ENCODE measurements at places on chromosomes 2 and 18.

DNA sequence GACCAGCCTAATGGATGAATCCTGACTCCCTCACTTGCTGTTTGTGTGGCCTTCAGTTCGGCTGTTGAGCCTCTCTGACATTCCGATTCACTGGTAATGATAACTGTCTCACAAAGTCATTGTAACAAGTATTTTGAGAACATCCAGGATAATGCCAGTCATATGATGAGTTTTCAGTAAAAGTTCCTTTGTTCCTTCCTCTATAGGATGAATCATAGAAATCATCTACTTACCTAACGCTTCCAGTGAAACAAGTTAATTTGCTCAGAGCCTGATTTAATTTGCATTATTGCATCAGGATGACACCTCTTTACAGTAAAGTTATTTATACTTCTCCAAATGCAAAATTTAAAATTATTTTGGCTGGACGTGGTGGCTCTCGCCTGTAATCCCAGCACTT, 32.0 kb downstream of the RAB31 start:
- DNase-seq: no peak

- no peak for DNase-seq
These were observed 167.8 kb downstream of the PRPF40A start for GRCh38 chr2:152549423-152549822.

DNA sequence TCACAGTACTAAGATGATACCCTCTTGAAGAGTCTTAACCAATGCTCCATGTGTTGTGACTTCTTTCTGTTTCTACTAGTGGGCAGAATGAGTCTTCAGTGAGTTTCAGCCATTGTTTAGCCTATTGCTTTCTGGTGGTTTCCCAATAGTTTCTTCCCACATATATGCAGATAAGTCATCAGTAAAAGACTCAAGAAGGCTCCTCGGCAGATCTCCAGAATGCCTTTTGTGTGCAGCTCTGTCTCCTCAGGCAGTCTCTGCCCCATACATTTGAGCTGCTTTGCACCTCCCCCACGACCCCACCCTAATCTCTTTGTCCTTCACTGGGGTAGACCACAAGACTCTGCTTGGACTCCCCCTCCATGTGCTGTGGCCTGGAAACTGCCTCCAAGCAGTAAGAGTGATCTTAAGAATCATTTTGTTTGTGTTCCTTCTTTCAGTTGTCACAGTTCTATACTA, 71.6 kb upstream of the CHRNA1 start:
- DNase-seq: no peak

DNA sequence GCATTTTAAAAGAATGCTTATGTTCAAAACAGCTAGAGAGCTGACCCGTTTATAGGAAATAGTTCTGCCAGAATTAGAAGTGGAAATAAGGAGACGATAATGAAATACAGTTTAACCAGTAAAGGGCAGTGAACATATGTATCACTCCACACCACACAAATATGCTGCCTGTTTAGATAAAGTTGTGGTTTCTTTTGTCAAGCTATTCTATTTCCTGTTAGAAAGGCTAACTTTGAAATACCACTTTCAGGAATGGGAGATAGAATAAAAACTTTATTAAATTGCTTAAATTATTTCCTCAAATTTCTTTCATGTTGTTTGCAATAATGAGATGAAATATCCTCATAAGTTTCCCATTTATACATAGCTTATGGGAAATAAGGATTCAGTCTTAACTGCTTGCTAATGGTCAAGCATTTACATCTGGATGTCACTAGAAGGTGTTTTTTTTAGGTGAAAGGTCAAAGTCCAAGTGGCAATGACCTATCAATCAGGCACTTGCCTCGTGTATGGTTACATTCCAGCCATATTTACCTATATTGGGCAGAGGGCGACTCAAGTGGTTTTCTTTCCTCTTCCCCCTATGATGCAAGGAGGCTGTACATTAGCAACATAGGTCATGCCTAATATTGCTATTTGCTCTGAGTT, 148.9 kb downstream of the ZEB2 start:
- no peak for DNase-seq

- no peak for DNase-seq
These were observed 98.2 kb downstream of the MRO start for GRCh38 chr18:50721451-50722120.

GRCh38 chr2:184551626-184552025, 46.7 kb upstream of the ZNF804A start:
- DNase-seq: no peak

DNA sequence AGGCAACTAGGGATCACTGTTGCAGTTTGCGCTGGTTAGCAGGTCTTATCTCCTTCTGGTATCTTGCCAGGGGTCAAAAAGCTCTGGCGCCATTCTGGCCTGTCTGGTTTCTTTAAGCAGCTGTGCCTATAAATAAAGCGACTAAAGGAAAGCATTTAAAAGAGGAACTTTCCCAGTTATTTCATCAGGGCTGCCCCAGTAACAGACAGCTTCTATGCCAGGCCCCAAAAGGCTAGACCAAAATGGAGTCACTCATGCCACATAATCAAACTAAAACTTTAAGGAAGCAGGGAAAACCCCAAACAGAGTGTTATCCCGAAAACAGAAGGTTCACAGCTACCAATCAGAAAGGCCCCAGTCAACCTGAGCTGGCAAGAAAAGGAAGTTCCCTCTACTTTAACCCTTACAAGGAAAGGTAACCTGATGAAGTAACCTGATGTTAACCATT, 41.2 kb upstream of the HNRNPA3 start:
- no peak for DNase-seq

DNA sequence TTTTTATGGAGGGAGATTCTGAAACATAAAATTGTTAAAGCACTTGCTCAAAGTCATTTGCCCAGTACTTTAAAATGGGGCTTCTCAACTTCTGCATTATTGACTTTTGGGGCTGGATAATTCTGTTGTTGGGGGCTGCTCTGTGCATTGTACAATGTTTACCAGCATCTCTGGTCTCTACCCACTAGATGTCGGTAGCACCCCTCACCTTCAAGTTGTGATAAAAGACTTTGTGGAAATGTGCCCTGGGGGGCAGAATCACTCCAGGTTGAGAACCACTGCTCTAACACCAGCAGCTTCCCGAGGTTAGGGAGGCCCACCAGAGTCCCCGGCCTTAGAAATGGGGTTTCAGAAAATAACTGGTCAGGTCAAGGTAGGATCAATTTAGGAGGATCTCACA, 26.8 kb upstream of the CUL3 start:
- DNase-seq: no peak

- DNase-seq: no peak
These were observed 83.5 kb downstream of the POLE4 start for GRCh38 chr2:75041731-75042600.

DNA sequence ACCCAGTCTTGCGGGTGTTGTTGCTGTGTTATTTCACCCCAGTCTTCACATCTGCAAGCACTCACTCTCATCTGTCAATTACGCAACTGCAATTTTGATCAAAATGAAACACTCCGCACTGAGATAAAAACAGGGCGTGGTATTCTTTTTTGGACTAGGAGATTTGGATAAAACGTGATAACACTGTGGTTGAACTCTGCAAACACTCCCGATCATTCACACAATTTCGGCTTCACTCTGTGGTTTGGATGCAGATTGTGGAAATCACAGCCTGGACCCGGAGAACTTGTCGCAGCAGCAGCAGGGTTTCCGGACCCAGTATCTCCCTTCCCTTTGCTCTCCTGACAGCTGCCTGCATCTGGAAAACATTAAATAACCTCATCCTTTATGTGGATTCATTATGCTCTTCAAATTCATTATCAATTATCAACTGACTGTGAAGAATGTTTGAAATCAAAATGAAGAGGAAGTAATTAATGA, 49.4 kb upstream of the APCDD1 start:
- DNase-seq: no peak

DNA sequence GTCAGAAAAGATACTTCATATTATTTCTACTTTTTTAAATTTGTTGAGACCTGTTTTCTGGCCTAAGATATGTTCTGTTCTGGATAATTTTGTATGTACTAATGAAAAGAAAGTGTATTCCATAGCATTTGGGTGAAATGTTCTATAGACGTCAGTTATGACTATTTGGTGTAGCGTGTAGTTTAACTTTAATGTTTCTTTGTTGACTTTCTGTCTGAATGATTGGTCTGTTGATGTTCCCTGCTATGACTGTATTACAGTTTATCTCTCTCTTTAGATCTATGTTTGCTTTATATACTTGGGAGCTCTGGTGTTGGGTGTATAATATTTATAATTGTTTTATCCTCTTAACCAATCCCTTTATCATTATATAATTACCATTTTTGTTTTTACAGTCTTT, 352.4 kb downstream of the PTPRM start:
- no peak for DNase-seq

GRCh38 chr2:218780046-218780445, 1.9 kb upstream of the CYP27A1 start:
- no peak for DNase-seq

GRCh38 chr2:6362671-6363450, 502.8 kb downstream of the CMPK2 start:
- no peak for DNase-seq

GRCh38 chr18:58542426-58543159, 86.3 kb downstream of the ALPK2 start:
- DNase-seq: no peak

GRCh38 chr2:230974096-230974913, 21.6 kb upstream of the SPATA3 start:
- DNase-seq: no peak

GRCh38 chr2:207514451-207514850, 15.3 kb upstream of the CREB1 start:
- no peak for DNase-seq

GRCh38 chr18:23871410-23871809, 143.1 kb upstream of the TTC39C start:
- DNase-seq: no peak

DNA sequence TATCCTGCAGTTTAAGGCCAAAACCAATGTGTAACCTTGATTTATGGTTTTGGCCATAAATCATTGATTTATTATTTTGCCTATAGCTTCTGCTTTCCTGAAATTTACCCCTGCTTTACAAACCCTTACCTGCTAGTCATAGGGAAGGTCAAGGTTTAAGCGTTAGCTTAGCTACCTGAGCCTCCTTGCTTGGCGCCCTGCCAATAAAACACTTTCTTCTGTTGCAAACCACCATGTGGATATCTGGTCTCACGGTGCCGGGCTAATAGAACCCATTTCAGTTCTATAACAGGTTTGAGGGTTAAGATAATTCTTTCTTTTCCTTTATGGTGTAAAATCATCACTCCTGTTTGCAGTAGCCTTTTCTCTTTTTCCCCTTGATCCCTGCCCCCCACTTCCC, 72.2 kb downstream of the PDK1 start:
- no peak for DNase-seq

GRCh38 chr2:156652691-156653090, 216.5 kb downstream of the GPD2 start:
- DNase-seq: no peak

GRCh38 chr2:182463760-182464159, 36.9 kb upstream of the PDE1A start:
- DNase-seq: peak; percentile 24

DNA sequence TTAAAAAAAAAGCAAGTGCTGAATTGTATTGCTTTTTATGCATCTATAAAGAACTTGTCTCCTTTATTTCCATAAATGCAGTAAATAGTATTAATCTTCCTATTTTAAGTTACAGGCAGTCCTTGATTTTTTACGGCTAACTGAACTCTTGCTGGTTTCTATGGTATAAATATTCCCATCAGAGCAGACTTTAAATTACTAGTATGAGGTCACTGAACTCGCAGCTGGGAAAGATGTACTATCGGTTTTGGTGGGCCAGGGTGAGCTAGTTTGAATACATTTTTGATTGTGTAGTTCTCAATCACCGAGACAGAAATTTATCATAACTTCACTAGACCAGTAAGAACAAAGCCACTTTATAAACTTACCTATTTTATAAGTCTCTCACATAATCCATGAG, 20.9 kb upstream of the KDSR start:
- DNase-seq: no peak
